ENCODE measurements at places on chromosomes 6 and 20. TPM values are rescaled to one million over a fixed set of nuclear protein-coding genes. Genes with fewer than 3 reads are reported as not detected.

Gene ZNF391
- total RNA-seq: 3.0 TPM

Gene SLC17A9
- 4.7 TPM for total RNA-seq

Gene HSPA1L
- total RNA-seq: 1.8 TPM

Gene ADGRG6
- 43.5 TPM for total RNA-seq

Gene POU5F1
- 0.69 TPM for total RNA-seq

Gene RBM38
- 28.5 TPM for total RNA-seq

Gene IMPG1
- total RNA-seq: not detected

Gene FOXF2
- 0.59 TPM for total RNA-seq

Gene THBD
- 19.2 TPM for total RNA-seq

Gene RIPK1
- 14.3 TPM for total RNA-seq

Gene ROS1
- total RNA-seq: 0.10 TPM

Gene RAB44
- total RNA-seq: 0.59 TPM

Gene HUS1B
- 1.1 TPM for total RNA-seq

Gene KLC4
- total RNA-seq: 15.6 TPM

Gene PTK7
- 121 TPM for total RNA-seq

Gene CST2
- not detected for total RNA-seq

Gene APOBEC2
- 60.6 TPM for total RNA-seq

Gene ECT2L
- 0.10 TPM for total RNA-seq

Gene NKAPL
- total RNA-seq: 0.79 TPM

Gene ASIP
- total RNA-seq: 7.6 TPM

Gene STXBP5
- total RNA-seq: 20.6 TPM

Gene HLA-DOB
- total RNA-seq: 0.69 TPM

Gene PBOV1
- not detected for total RNA-seq

Gene LTA
- total RNA-seq: not detected

Gene C20orf96
- total RNA-seq: 4.6 TPM

Gene SNX14
- total RNA-seq: 102 TPM

Gene SALL4
- total RNA-seq: 2.7 TPM

Gene VSTM2L
- 4.1 TPM for total RNA-seq

Gene EYA2
- total RNA-seq: 0.59 TPM

Gene DLL1
- 11.2 TPM for total RNA-seq

Gene CRISP3
- 7.4 TPM for total RNA-seq

Gene SAPCD1
- 3.9 TPM for total RNA-seq

Gene ATP5F1E
- 21.6 TPM for total RNA-seq

Gene ELOVL2
- total RNA-seq: 0.59 TPM

Gene SNPH
- total RNA-seq: 1.2 TPM

Gene ULBP2
- total RNA-seq: 0.89 TPM

Gene ARMH2
- total RNA-seq: not detected

Gene CPXM1
- 30.5 TPM for total RNA-seq

Gene TENT5A
- total RNA-seq: 45.5 TPM
